Activated CD8-positive, alpha-beta T cell treated with anti-CD3 and anti-CD28 coated beads, Interleukin-2, amount 10 ng/mL, durations not matched to agents 7 days and 5 days (primary cell): ENCODE measurements at places on chromosomes 4 and X.

- no peak for DNase-seq
These were observed 175.8 kb upstream of the MTMR8 start for GRCh38 chrX:64571011-64571410.

DNA sequence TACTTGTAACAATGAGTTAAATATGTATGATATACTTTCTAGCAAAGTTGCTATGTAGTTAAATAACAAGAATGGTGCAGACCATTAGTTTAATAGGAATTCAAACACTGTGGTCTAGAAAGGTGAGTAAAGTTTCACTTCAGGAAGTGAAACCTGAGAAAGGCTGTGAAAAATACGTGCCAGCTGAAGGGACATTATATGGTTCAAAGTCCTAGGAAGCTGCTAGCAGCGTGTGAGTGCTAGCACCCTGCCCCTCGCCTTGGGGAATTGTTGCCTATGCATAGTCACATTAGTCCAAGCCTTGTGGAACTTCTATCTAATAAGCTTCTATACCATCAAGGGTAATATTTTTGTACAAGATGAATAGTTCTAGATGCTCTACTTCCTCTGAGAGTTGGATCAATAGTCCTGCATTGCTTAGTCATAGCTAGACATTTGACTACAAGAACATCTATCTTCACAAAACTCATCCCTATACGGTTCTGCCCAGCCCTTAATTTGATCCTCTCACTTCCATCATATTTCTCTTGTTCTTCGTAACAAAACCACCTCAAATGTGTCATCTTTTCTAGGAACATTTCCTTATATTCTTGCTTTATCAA is 45.8 kb upstream of the ARSJ start:
- DNase-seq, result no peak

- no peak for DNase-seq
These were observed 63.7 kb downstream of the ADAMTS3 start for GRCh38 chr4:72505314-72505744.

GRCh38 chr4:12409507-12410190 is 981.0 kb upstream of the HS3ST1 start:
- no peak for DNase-seq

GRCh38 chr4:95732061-95732460 is 107.8 kb upstream of the PDHA2 start:
- no peak for DNase-seq

DNA sequence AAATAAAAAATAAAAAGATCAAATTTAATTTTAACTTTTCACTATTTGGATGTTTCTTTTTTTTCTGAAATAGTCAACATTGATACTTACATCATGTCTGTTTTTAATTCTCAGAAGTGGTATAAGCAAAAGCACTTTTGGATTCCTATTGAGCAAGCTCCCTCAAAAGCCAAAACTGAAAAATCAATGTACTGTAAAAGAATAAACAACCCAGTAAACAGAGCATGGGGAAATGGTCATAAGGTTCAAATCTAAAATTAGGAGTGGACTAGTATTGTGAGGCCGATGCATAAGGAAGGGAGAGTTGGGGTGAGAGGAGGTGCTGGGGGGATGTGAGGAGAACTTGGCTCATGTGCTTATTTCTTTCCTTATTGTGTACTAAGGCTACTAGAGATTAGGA is 37.9 kb downstream of the NUDT6 start:
- DNase-seq, result no peak

DNA sequence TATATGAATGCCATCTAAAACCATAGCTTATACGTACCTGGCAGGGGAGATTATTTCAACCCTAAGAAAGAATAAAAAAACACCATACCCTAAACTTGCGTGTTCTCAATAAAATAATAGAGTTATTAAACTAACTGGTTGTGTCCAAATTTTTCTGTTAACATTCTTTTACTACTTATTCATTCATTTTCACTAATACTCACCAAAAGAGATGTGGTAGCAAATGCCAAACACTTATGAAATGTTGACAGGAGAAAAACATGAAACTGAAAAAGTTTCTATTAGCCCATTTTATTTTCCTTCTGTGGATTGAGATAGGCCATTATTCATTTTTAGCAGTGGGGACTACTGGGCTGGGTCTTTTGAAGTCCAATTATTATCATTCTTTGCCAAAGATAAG is 102.0 kb downstream of the TSPAN5 start:
- no peak for DNase-seq

DNA sequence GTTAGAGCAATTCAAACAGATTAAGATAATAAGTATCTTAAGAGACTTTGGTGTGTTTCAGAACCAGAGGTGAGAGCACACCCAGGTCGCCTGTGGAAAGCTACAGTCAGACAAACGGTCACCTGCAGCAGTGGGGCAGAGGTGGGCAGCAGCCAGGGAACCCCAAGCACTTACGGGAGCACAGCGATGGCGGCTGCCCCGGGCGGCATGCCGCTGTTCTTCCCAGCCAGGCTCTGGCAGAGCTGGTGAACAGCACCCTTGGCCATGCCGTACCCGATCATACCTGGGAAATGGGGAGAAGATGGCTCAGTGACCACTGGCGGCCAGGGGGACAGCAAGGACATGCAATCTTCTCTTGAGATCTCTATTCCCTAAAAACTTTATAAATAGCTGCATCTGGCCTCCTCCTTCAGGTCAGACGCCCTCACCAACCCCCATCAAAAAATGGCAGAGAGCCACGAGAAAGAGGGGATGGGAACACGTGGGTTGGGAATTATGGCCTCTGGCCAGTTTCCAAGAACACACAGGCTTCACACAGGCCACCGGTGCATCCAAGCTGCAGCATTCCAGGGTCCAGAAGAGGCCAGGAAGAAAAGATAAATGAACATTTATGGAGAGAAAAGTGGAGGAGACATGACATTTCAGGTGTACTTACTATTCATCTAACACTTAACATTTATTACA is 19.7 kb downstream of the QDPR start:
- DNase-seq, result no peak

- no peak for DNase-seq
These were observed 72.6 kb downstream of the FHDC1 start for GRCh38 chr4:153008578-153009199.

- DNase-seq, result no peak
These were observed 384.9 kb upstream of the CNKSR2 start for GRCh38 chrX:20989361-20989760.

GRCh38 chr4:6480534-6481088 is 8.2 kb upstream of the PPP2R2C start:
- no peak for DNase-seq

DNA sequence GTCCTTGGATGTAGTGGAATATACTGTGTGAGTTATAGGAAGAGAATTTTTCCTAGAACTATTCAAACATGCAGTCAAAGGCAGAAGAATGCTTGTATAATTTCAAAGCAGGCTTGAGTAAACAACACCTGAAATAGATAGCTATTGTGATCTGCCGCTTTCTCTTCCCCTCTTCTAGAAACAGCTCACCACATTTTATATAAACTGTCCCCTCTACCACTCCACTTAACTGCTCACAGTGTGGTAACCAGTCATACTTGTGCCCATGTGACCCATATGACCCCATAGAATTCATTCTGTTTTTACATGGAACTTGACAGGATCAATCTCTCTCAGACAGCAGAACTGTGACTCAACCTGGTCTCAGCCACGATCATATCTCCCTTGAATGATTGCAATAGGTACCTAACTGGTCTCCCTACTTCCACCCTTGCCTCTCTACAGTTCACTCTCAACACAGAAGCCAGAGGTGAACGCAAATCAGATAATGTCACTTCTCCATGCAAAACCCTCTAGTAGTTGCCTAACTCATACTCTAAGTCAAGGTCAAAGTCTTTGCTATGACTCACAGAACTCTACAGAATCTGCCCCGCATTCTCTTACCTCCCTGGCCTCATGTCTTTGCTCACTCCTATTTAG is 85.6 kb upstream of the EFHC2 start:
- DNase-seq, result no peak

GRCh38 chr4:54395013-54395527 is 166.0 kb downstream of the PDGFRA start:
- DNase-seq, result no peak

GRCh38 chr4:954211-955020 is 19.0 kb downstream of the DGKQ start:
- DNase-seq, result no peak

DNA sequence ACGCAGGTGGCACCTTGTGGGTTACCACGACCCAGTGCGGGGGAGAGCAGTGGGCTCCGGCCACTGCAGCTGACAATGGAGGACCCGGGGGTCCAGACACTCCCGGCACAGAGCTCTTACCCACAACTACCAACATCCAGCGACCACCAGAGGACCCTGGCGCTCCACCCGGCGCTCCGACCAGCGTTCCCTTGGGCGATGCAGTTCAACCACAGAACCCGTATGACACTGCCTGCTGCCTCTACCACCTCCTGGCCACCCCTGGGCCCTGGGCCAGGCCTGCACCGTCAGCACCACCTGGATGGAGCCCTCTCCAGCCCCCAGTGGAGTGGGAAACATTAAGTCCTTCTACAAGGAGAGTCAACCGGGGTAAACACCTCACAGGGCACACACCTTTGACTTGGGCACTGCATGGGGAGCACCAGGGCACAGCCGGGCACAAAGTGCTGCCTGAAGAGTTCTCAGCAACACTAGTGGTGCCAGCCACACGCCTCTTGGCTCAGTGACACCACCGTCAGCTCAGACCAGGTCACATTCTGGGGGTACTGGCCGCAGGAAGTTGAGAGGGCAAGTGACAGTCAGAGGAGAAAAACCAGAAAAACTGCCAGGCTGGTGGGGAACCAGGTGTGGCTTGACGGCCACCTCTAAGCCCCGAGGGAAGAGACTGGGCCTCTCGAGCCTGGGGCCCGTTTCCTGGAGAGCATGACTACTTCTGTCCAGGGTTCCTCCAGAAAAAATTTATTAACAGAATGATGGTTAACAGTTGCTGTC is 2.6 kb downstream of the CTBP1 start:
- DNase-seq, result no peak

GRCh38 chr4:74794382-74795010 is at the start of gene BTC:
TSS of gene BTC (minus strand) at chr4:74794523. CDS start at chr4:74794325, 198 bp downstream.
- no peak for DNase-seq
